HTR-8/SVneo (cell line): ENCODE measurements at places on chromosomes 6 and 20.

- no peak for DNase-seq
These were observed 10.4 kb downstream of the SERPINB6 start for GRCh38 chr6:2960935-2961334.

DNA sequence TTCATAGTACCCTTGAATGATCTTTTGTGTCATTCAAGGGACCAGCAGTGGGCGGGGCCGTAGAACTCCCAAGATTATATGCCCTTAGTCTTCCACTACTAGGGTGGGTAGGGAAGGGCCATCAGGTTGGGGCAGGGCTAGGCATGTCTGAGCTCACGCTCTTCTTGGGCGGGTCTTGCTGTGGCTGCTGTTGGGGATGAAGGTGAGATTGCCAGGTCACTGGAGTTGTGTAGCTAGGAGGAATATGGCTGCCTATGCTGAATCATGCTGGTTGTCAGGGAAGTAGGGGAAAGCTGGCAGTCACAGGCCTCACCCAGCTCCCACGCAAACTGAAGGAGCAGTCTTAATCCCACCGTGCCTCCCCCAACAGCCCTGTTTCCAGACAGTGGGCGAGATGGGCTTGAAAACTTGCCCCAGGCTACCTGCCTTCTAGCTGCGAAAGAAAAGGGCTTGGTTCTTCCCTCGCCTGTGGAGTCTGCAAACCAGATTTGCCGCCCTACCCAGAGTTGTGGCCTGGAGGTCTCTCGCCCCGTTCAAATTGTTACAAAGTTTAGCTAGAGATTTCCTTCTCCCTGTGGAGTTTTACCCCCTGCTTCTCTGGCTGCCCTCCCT is 76.4 kb upstream of the ADGRF4 start:
- no peak for DNase-seq

DNA sequence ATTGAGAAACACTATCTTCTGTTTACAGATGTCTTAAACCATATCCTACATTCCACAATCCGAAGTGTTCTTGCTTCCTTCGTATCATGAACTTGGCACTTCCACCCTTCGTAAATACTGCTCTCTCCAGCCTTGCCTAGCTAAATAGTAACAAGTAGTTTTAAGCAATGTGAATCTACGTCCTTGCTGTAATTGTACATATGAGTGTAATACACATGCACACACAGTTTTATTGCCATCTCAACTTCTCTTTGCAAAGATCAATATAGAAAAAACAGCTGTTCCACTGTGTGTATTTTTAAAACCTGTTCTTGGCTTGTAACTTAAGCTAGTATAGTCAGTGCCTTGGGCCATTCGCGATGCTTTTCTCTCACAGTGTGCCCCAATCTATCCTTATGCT is 1524.7 kb downstream of the GRIK2 start:
- no peak for DNase-seq

DNA sequence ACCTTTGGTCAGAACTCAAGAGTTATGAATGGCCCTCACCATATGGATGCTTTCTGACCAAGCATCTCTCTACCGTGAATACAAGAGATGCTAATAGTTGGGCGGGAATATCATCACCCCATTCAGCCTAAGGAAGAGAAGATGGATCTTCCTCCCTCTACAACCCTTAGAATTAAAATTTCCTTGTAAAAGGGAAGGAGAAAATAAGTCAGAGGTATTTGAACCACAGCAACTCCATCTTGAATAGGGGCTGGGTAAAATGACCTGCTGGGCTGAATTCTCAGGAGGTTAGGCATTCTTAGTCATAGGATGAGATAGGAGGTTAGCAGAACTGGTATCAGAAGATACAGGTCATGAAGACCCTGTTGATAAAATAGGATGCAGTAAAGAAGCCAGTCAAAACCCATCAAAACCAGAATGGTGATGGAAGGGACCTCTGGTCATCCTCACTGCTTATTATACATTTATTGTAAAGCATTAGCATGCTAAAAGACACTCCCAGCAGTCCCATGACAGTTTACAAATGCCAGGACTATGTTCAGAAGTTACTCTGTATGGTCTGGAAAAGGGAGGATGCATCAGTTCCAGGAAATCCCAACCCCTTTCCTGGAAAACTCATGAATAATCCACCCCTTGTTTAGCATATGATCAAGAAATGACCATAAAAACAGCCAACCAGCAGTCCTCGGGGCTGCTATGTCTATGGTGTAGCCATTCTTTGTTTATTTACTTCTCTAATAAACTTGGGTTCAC is 101.2 kb downstream of the DTNBP1 start:
- DNase-seq: no peak

- DNase-seq: no peak
These were observed 7.2 kb downstream of the PI16 start for GRCh38 chr6:36961441-36962435.

- no peak for DNase-seq
These were observed 48.6 kb downstream of the TSPYL4 start for GRCh38 chr6:116205281-116205680.

- no peak for DNase-seq
These were observed 39.6 kb upstream of the SMIM8 start for GRCh38 chr6:87282743-87283142.

- no peak for DNase-seq
These were observed 45.4 kb upstream of the SLCO4A1 start for GRCh38 chr20:62596921-62597320.

GRCh38 chr6:63214816-63215215 is 3.5 kb downstream of the FKBP1C start:
- no peak for DNase-seq

DNA sequence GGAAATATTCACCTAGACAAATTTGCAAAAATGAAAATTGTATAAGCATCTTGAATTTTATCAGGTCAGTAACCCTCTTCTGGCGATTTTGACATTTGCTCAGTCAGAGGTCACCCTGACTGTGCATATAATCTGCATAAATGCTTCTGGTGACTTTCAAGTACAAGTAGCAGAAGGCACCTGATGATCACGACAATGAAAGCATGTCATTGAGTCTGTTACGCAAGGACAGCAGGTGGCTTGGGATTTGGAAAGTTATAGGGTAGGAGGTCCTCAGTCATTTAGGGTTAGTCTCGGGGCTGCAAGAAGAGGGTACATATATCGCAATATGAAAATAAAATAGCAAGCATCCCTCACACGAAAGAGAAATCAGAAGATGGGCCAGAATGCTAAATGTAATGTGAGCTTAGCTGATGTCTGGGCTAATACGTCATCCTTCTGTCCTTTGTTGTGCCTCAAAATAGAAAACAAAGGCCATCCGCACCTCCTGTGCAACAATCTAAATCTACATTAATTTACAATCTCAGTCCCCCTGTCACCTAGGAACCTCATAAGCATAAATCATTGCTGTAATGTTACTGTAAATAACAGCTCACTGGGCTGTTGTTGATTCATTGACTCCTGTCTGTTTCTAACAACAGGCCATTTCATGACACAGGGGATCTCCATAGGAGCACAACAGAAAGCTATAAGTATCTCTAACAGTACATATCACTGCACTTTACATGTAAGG is 155.2 kb upstream of the RSPO3 start:
- no peak for DNase-seq

- DNase-seq: no peak
These were observed 78.1 kb upstream of the EZR start for GRCh38 chr6:158897236-158897635.

DNA sequence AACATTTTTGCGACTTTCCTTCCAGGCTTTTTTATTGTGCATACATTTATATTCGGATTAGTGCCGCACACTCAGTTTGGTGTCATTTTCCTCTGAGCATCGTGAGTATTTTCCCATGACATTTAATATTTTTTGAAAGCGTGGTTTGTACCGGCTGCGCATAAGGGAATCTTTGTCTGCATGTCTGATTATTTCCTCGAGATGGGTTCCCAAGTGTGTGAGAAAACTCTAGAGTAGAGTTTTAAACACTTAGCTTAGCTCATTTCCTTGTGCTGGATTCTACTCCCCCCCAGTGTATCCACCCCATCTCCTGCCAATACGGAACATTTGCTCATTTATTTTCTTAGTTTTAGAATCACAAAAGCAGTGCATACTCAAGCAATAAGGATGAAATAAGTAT is 94.3 kb downstream of the CDC5L start:
- DNase-seq: no peak

DNA sequence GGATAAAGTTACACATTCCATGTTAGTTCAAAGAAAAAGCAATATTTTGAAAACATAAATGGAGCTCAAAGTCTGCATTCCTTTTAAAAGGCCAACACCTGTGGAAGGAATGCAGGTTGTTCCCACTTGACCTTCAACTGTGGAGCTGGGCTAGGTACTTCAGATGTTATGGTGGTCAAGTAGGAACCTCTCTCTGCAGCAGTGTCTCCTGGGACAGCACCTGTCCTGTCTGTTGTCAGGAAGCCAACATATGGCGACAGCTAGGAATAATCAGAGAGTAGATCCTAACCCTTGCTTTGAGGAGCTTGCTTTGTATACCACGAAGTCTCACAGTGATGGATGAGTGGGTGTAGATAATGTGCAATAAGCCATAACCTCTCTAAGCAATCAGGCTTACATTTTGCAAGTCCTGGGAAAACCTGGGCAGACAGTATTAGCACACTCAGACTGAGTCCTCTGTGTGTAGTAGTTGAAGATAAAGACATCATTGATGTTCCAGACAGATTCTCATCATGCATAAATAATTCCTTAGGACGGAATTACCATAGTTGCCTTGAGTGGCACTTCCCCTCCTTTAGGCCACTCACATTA is 347.5 kb downstream of the PRL start:
- no peak for DNase-seq

- no peak for DNase-seq
These were observed 354.1 kb upstream of the MAP3K7 start for GRCh38 chr6:90940812-90941481.
